ENCODE measurements at places on chromosomes 2 and 18.

DNA sequence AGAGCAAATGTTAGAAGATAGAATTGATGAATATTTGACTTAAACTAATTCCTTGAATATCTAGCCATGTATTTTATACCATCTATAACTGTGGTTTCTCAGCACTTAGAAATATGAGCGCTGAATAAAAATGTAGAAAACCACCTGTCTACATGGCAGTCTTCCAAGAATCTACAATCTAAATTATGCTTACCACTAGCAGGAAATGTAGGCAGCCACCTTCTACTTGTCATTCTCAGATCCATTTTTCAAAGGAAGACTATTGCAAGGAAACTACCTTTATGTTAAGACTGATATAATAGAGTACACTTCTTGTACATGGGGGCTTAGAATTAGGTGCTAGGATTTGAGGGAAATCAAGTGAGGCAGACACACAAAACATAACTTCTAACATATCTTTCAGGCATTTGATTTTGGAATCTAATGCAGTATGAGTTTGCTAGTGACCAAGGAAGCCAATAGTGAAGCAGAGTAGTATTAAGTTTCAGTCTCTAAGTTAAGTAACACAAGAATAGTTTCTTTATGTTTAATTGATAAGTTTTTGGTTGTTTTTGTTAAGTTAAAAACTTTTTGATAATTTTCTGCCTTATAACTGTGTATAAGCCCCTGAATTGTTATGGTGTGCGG is 175.9 kb upstream of the ITGA4 start:
- DNase-seq = no peak

- no peak for DNase-seq
Observed at GRCh38 chr2:122851972-122852531, 1096.6 kb downstream of the TSN start.

- no peak for DNase-seq
Observed at GRCh38 chr18:71321319-71321718, 1032.5 kb downstream of the SOCS6 start.

- DNase-seq = peak; percentile 35
Observed at GRCh38 chr2:219626540-219626939, 890 bp upstream of the SLC4A3 start.

GRCh38 chr2:204796581-204796980 is 251.3 kb downstream of the PARD3B start:
- no peak for DNase-seq

DNA sequence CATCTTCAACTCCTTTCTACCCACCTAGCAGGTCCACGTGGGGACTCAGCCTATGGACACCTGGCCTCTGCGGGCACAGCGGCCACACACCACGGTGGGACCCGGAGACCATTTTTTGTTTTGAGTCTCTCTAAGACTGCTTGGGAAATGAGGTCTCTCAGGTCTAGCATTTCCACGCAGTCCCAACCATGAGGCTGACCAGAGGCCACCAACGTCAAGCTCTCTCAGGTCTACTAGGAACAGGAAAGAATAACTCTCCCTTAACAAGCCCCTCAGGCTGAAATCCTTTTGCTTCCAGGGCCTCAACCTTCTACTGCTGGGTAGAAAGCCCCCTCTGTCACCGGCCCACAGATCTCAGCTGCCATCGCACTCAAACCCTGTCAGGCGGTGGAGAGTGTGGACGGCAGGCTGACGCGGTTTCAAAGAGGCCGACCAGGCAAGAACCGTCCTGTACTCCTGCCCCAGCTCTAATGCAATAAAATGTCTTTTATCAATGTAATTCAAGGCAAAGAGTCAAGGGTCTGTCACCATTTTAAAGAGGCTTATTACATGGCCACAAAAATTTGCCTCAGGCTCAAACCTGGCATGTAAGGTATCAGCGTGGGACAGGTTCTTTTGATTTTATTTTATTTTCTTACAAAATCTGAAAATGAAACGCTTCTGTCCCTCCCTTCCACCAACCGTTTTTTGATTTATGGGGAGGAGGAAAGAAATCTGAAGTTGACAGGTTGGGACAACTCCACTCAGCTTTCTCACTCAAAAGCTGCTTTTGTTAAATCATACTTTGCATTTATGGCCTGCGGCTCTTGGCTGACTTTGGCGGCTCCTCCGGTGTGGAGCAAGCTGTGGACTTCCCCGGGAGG is 74.0 kb downstream of the BCL11A start:
- no peak for DNase-seq

DNA sequence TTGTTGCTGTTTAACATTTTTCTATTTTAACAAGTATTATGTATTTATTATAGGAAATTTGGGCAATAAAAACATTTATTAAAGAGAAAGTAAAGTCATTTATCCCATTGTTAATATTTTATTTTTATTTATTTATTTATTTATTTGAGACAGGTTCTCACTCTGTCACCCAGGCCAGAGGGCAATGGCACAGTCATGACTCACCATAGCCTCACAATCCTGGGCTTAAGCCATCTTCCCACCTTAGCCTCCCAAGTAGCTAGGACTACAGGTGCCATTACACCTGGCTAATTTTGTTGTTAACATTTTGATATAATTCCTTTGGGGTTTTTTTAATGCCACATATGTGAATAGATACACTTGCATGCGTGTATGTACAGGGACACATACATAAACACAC is 165.9 kb upstream of the STON1 start:
- no peak for DNase-seq

DNA sequence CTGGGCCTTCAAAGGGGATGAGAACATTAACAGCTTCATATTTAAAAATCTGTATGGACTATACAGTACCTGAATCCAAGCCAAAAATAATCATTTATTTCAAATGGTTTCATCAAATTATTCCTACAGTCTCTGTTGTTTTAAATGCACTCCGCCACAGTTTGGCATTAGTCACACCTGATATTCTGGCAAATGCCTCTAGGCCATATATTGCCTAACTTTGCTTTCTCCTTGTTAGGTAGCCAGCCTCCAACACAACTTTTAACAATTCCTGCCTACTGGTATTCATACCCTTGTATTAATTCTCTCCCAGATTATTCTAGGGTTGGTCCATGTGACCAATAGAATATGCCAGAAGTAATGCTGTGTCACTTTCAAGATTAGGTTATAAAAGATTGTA is 146.6 kb upstream of the FANCL start:
- no peak for DNase-seq

- DNase-seq = peak; percentile 49
Observed at GRCh38 chr2:120439637-120440384, 93.9 kb downstream of the INHBB start.

DNA sequence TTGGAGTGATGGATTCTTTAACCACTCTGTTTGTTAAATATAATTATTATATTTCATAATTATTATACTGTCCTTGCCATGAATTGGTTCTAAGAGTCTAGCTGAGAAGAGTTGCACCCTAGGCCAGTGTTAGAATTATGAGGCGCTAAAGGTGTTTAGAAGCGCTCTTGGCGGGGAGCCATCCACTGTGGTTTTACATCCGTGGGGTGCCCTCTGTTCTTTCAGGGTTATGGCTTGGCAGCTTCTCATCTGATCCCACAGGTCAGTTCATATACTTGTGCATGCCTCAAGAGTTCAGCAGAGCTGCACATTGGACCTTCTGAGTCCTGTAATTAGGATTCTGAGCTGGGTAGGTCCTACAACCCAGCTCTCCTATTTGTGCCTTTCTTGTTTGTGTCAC is 9.1 kb downstream of the ASAP2 start:
- no peak for DNase-seq

DNA sequence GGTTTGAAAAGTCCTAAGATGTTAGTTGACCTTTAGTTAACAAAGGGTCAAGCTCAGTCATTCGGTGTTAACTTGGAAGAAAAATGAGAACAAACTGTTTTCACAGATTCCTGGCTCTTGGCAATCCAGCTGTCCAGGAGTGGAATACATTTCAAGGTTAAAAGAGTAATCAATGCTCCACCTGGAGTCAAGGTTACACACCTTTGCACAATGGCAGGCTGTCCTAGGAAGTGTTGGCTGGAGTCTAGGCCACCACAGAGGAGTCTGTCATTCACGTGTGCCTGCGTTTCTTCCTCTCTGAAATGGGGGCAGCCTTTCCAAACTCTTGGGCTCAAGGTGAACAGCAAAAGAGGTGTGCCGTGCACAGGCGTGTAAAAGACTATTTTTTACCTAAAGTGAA is 6.3 kb upstream of the ID2 start:
- peak; percentile 82 for DNase-seq

DNA sequence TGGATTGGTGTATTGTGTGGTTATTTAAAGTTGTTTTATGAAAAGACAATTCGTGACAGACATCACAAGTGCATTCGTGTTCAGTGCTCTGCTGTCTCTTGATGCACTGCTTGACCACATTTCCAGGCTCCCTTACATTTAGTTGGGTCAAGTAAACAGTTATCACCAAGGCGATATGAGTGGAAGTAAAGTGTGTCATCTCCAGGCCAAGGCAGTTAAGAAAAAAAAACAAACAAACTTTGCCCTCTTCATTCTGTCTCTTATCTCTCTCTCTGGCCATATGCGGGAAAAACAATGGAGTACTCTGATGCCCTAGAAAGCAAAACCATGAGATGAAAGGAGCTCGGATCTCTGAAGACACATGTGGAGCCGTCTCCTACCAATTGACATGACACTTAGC is 131.1 kb downstream of the DSEL start:
- peak; percentile 78 for DNase-seq

- no peak for DNase-seq
Observed at GRCh38 chr2:180753809-180754761, 226.3 kb upstream of the UBE2E3 start.

- DNase-seq = peak; percentile 80
Observed at GRCh38 chr2:102033031-102033749, 41.4 kb downstream of the IL1R2 start.

GRCh38 chr2:237421542-237422116 is 7.7 kb upstream of the COL6A3 start:
- DNase-seq = peak; percentile 51

DNA sequence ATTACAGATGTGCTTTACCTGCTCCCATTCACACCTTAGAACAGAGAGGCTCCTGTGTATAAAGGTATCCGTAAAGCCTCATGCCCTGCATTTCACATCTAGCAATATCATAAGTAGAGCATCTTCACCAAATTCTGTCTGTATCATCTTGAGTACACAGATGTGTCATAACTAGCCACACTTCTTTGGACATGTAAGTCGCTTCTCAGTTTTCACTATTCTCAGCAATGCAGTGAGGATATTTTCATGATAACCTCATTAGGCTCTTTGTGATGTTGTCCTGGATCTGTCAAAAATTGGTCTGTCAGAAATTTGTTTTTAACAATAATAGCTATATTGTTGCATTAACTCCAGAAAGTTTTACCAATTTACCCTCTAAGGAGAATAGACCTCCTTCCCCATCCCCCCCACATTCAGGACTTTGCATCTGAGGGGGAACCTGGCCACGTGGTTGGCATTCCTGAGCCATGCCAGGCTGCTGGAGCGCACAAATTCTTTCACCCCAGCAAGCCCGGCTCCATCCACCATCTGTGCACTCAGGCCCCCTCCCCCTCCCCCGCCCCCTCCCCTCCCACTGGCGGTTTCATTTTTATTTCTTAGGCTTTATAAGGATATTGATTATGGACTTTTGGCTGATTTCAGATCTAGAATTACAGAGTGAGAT is 34.1 kb downstream of the AGAP1 start:
- no peak for DNase-seq

DNA sequence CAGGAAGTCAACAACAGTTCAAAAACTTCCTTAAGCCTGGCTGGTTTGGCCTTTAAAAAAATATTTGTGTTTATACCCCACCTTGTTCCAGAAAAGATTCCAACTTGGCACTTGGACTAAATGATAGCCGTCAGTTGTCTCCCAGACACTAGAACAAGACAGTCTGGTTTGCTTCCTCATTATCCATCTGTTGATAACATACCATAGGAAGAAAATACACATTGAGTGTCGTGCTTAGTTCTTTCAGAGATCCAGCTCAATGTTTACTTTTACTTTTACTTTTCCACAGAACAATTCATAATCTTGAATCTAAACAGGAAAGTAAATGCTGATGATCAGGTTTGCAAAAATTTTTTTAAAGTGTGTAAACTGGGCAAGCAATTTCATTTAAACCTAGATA is 2.4 kb upstream of the VPS54 start:
- DNase-seq = peak; percentile 58

DNA sequence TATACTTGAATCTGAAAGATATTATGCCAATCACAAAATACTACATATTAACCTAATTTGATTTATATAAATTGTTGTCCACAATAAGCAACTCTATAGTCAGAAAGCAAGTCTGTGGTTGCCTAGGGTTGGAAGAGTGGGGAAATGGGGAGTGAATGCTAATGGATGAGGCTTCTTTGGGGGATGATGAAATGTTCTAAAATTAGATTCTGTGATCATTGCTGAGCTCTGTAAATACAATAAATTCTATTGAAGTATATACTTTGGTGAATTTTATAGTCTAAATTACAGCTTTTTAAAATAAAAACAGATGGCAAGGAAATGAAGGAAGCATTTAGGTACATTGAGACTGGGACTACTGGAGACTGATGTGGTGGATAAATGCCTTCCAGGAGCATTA is 275.5 kb downstream of the MBD2 start:
- no peak for DNase-seq

DNA sequence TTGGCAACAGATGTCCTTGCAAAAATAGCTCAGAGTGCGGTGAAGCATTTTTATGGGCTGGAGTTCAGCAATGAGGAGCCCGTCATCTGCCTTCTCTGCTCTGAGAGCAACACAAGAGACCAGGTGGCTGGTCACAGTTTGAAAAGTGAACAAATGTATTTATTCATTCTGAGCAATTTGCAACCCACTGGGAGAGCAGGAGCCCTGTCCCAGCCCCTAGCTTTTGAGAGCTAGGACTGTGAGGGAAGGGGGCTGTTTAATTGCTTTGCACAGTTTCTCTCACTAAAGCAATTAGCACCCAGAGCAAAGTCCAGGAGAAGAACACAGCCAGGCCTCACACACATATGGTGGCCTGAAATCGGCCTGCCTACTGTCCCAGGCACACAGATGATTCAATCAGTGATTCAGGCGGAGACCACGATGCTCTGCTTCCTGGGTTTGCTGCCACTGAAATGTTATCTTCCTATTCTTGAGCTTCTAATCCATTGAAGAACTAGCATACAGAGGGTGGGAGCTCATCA is 646.1 kb upstream of the ACVR2A start:
- no peak for DNase-seq

- no peak for DNase-seq
Observed at GRCh38 chr2:138831691-138832090, 51.5 kb upstream of the NXPH2 start.

DNA sequence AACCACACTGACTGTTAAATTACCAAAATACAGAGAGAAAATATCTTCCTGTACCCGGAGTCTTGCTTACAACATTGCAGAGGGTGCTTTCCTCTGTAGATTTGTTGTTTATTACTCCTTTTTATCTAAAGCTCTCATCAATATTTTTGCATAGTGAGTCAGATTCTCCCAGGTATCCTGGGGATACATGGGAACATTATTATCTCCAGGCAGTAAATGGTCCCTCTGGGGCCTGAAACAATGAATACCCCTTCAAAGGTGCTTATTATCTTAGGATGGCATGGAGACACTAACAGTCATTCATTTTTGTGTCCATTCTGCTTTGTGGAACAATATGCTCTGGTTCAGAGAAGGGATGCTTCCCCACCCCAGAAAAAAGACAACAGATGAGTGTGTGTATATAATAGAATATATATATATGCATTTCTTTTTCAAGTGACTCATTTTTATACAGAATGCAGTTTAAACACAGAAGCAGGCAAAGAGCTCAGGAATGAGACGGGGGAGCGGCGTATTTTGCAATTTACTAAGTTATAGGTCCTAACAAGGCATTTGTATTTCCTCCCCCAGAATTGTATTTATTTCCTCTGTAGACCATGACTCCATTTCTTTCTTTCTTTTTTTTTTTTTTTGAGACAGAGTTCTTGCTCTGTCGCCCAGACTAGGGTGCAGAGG is 424.8 kb upstream of the ZEB2 start:
- DNase-seq = no peak
